BE2C (cell line): ENCODE measurements at places on chromosomes 4 and X.

- DNase-seq, result no peak
Observed at GRCh38 chr4:42605264-42605663, 51.6 kb downstream of the ATP8A1 start.

GRCh38 chr4:183968931-183969330 lies 63.8 kb downstream of the STOX2 start:
- no peak for DNase-seq

DNA sequence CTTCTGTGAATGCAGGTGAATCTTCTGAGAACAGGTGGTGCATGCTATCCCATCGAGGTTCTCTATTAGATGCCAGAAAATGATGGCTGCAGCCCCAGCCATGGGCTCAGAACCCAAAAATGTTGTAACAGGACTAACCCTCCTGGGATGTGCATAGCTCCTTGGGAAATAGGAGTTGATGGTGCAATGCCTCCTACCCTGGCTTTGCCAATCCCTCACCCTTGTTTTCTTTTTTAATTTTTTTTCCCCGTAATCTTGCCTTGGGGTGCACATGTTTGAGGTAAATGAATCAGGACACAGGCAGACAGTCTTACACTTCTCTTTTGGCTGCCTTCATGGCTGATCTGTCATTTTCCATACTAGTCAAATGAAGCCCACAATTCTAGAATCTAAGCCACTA lies 96.6 kb downstream of the KIT start:
- no peak for DNase-seq

- no peak for DNase-seq
Observed at GRCh38 chr4:129747756-129748155, 651.8 kb downstream of the C4orf33 start.

DNA sequence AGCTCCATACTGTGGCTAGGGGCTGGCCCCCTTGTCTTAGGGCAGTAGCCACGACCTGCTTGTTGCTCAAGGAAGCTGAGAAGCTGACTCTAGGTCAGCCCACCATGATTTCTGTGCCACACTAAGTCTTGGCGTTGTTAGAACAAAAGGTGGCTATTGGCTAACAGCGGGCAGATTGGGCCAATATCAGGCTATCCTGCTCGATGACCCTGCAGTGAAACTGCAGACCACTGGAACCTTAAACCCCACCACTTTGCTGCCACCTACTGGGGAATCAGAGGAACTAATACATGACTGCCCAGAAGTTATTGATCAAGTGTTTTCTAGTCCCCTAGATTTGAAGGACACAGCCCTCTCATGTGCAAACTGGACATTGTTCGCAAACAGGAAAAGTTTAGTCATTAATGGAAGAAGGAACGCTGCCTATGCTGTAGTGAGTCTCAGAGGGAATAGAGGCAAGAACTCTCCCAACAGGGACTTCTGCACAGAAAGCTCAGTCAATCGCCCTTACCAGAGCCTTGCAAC lies 17.0 kb upstream of the PAPSS1 start:
- peak; percentile 76 for DNase-seq
